ENCODE measurements at places on chromosomes 7 and 10.

- no peak for DNase-seq
These were observed 86.2 kb downstream of the CXCL12 start for GRCh38 chr10:44298713-44299112.

DNA sequence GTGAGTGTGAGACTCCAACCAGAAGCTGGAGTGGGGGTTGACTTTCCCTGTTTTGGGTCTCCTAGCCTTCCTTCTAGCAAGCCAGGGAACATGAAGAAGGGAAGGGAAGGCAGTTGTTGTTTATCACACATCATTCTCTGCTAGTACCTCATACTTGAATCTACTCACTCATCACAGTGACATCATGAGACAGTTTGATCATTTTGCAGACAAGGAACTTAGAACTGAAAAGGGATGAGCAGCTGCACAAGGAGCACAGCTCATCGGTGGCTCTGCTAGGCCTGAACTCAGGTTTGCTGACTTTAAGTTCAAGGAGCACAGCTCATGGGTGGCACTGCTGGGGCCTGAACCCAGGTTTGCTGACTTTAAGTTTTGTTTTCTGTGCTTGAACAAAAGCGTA lies 19.2 kb downstream of the PRXL2A start:
- no peak for DNase-seq

GRCh38 chr10:104630731-104631130 lies 10.4 kb upstream of the SORCS3 start:
- no peak for DNase-seq

DNA sequence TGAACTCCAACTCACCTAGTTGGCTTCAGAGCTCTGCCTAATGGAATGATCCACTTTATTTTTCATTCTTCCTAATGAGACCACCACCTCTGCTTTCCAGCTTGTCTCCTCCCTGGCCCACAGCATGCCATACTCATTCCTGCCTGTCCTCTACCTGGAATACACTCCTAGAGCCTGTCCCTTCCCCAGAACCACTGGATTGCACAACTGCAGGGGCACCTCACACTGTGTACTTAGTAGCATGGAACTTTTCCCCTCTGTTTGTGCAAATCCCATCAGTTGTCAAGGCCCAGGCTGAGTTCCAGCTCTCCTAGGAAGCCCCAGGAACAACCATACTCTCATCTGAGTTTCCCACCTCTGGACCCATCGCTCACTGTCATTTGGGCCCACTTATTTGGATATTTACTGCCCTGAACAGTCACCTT lies 15.6 kb downstream of the ALDH18A1 start:
- DNase-seq: no peak

GRCh38 chr7:111470998-111471397 lies 91.3 kb downstream of the IMMP2L start:
- DNase-seq: no peak

DNA sequence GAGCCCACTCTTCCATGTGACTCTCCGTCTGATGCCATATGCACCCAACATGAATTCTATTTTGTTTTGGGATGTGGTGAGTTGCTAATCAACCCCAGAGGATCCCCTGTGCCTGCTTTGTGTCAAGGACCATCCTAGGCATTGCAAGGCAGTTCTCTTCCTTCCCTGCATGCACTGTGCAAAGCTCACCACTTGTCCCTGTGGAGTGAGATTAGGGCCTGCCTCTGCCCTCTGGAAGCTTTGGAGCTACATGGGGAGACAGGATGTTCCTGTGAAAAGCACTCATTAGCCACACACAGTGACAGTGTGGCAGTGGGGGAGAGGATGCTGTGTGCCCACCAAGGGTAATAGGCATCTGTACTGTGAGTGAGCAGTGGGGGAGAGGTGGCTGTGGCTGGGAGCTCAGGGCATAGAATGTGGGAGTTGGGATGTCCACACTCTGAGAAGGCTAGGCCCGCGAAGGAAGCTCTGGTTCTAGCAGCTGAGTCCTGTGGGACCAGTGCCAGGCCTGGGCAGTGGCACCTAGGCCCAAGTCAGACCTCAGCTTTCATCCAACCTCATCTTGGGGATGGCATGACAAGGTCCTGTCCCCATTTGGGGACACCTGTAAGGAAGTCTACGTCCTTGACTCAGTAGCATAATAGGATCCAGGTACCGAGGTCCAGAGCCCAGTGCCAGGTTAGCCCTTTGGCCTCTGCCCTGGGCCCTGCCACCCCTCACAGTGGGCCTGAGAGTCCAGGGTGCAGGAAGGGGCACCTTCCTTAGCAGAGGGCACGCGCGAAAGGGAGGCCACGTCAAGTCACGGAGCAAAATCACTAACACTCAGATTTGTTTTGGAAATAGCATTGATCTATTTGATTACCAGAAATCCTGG lies 6.6 kb downstream of the ADRA2A start:
- peak; percentile 65 for DNase-seq

DNA sequence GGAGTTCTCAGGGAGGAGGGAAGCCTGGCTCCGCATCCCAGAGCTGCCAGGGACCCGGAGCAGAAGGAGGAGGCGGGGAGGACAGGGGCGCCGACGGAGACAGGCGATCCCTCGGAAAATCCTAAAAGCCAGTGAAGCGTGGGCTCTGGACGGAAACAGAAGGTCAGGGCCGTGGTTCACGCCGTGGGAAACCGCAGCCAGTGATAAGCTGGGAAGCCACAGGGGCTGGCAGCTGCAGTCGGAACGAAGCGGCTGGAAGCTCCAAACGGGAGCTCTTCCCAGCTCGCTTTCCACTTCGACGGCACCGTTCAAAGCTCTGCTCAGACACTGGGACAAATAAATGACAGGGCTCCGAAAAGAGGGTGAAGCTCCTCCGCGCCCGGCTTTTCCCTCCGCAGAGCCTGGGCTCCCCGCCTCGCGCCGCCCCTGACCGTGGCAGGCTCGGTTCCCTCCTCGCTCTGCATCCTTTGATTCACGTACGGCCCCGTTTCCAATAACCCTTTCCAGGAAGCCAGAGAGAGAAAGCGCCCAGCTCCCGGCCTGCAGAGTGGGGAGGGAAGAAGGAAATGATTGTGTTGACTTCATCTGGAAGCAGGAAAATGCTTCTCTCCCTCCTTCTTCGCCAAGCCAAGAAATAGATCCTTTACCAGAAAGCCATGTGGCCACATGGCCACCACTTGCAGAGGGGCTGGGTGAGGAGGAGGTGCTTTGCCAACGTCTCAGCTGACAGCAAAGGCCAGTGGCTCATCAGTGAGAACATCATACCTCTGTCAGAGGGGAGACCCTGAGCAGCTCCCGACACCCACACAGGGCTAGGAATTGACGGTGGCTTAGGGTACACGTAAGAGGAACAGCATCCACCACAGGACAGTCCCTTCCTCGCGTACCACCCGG lies 57.4 kb downstream of the ADRB1 start:
- no peak for DNase-seq

DNA sequence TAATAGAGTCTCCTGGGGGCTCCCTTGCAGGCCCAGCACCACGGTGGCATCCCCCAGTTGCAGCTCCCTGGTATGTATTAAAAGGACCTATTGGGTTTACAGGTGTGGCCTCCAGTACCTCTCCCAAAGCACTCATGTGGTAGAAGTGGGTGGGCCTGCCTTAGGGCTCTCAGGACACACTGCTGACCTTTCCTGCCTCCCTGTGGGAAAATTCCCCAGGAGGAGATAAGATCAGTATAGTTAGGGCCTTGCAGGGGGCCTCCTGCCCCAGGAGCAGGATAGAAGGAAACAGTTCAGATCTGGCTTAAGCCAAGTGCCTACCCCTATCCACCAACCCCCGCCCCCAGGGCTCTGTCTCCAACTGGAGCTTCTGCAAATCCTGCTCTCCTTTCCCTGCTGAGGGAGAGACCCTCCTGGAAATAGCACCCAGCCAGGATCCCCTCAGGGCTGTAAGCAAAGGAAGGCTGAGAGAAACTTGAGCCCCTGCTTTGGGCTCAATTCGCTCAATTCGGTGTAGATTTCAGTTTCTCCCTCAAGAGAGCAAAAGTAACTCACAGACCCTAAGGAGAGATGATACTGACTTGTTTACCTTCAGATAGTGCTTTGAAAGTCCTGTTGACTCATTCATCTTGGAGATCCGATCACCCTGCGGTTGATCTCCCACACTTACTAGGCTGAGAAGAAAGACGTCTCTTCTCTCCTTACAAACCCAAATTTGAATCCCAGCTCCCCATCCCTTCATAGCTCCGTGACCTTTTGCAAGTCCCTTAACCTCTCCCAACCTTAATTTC lies 130.6 kb downstream of the WDR11 start:
- no peak for DNase-seq

DNA sequence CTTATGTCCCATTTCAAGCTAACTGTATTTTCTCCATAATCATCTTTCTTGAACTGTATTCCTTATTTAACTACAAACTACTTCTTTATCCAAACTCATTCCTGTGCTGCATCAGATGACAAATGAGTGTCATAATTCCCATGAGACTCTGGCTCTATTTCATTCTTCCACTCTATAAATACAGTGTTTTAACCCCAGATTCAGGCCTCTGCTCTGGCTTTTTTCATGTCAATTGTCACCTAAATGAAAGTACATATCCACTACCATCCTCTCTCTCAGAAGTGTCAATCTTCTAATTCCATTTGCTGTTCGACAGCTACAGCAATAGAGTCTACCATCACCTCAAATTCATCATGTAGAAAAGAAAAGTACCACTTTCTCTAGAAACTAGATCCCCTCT lies 172.7 kb downstream of the CACNA2D1 start:
- no peak for DNase-seq

GRCh38 chr7:73703757-73704639 lies 15.5 kb downstream of the STX1A start:
- DNase-seq: no peak

- no peak for DNase-seq
These were observed 134.3 kb downstream of the CFAP58 start for GRCh38 chr10:104487794-104488438.

GRCh38 chr7:143299840-143300239 lies 11.7 kb downstream of the CASP2 start:
- no peak for DNase-seq

- no peak for DNase-seq
These were observed 51.9 kb downstream of the MTURN start for GRCh38 chr7:30186725-30187124.

- DNase-seq: no peak
These were observed 42.8 kb downstream of the PDLIM1 start for GRCh38 chr10:95247881-95248583.
